Progenitor cell of endocrine pancreas (in vitro differentiated cells): ENCODE measurements at places on chromosomes 4 and X. TPM values are rescaled to one million over a fixed set of nuclear protein-coding genes. Genes with fewer than 3 reads are reported as not detected.

- no peak for DNase-seq
Measured at GRCh38 chr4:114890773-114891172, 222.6 kb downstream of the NDST4 start.

GRCh38 chrX:32269866-32270265 lies 941.5 kb downstream of the DMD start:
- DNase-seq, result no peak

KANTR gene
- 16.0 and 18.0 TPM in 2 replicates for total RNA-seq

DNA sequence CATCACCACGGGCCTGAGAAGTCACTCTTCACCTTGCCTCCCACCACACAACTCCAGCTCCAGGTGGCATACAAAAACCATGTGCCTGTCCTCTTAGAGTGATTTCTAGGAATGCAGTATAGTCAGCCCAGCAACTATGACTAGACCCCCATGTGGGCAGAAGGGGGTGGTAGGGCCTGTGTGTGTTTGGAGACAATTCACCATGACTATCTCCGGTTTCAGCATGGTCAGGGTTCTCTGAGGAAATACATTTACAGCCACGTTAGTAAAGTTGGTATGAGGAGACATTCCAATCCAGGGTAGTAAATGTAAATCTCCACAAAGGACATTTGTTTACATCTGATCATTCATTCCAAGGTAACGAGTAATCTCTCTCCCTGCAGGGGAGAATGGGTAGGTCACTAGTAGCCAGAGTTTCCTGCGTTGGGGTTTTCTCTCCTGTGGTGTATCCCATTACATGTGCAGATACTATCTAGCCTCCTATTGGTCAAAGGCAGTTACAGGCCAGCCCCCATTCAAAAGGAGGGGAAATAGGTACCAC lies 4.2 kb upstream of the MTMR1 start:
- DNase-seq, result no peak

NUP62CL gene
- total RNA-seq, result 16.0 and 16.4 TPM in 2 replicates
